Osteocyte (in vitro differentiated cells): ENCODE measurements at places on chromosomes 3 and 15. TPM values are rescaled to one million over a fixed set of nuclear protein-coding genes. Genes with fewer than 3 reads are reported as not detected.

The LTF gene
- total RNA-seq = not detected in 2 replicates

- DNase-seq = no peak
These were observed 76.4 kb downstream of the BBX start for GRCh38 chr3:107598926-107599771.

The PODXL2 gene
- total RNA-seq = 5.7 and 5.9 TPM in 2 replicates

The EPHA3 gene
- total RNA-seq = 0.94 and 1.6 TPM in 2 replicates
